ENCODE measurements at places on chromosomes 5 and 9. TPM values are rescaled to one million over a fixed set of nuclear protein-coding genes. Genes with fewer than 3 reads are reported as not detected.

DNA sequence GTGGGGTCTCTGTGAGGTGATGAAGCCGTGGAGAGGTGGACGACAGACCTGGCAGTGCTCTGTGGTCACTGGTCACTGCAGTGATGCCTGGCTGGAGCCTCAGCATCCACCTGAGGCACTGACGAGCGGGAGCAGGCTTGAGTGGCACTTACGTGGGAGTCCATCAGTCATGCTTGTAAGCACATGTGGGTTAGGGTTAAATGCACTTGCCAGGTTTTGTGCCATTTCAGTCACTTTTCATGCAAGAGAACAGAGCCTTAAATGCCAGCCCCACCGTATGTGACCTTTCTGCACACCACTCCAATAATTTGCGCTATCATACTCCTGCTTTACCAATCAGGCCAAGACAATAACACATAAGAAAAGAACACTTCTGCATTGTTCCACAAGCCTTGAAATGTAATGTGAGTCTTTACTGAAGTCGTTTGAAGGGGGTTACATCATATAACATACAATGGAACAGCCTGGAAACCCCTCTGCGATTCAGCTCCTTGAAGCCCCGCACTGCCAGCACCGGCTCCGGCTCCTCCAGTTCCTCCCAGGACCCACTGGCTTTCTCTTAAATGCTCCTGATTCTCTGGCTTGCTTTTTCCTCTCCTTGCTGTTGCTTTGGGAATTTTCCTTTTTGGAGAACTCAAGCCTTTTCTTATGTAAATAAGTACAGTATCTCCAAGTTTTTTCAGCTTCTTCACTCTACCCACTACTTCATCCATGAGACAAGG, 59.4 kb upstream of the CTXN3 start:
- no peak overlapping the region for H3K27ac ChIP-seq
- H3K4me3 ChIP-seq = no peak overlapping the region
- H3K27me3 ChIP-seq = no peaks in the 10 kb centered on the region
- DNase-seq = no peak
- no peaks in the 10 kb centered on the region for H3K4me1 ChIP-seq
- H3K36me3 ChIP-seq = no peaks in the 10 kb centered on the region

DNA sequence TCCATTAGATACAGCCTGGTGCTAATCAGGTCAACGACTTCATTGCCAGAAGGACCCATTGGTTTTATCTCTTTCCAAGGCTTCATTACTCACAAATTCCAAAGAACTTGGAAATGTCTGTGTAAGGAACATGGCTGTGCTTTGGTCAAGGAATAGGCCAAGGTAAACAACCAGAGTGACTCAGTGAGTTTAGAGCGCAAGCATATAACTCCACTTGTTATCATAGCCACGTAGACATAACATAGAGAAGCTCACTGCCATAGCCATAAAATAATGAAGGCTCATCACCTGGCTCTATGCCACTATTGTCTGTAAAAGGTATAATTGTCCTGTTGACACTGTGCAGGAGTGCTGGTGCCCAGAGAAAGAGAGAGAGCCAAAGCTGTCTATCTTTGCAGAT, 139.3 kb upstream of the PLCXD3 start:
- H3K27me3 ChIP-seq = no peaks in the 10 kb centered on the region
- H3K27ac ChIP-seq = no peak overlapping the region
- H3K4me3 ChIP-seq = no peak overlapping the region

DNA sequence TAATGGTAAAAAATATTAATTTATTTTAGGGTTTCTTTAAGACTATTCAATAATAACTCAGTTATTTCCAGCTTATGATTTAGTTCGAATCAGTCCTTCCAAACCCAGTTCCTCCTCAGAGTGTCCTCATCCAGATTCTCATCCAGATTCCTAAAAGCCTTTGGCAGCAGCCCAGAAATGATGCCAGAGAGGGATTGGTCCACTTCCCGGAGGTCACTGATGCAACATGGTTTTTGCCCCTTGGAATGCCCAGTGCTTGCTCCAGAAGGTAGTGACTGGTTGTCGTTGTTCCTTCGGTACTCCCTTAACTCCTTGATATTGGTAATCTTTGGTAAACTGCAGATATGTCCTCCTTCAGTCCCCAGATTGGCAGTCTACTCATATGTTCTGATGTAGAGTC, 493.1 kb upstream of the DMAC1 start:
- H3K27ac ChIP-seq = no peak overlapping the region
- no peaks in the 10 kb centered on the region for H3K4me1 ChIP-seq
- no peaks in the 10 kb centered on the region for H3K36me3 ChIP-seq
- no peak for DNase-seq

DNA sequence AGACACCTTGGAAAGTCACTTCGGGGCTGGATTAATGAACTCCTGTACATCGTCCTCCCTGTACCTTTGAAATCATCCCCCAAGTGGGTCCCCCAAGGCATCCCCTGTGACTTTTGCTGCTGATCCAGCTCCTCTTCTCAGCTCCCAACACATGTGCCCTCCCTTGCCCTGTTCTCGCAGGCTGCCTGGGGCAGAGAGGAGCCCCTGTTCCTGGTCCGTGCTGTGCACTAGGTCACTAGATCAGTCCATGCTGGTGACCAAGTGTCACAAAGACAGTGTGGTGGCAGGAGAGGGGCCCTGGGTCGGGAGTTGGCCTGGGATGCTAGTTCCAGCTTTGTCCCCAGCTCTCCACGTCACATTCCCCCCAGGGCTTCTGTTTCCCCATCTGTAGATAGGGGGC, 79.3 kb upstream of the BARHL1 start:
- peaks cover 8% of the 10 kb centered on the region for H3K4me1 ChIP-seq
- H3K27ac ChIP-seq = no peak overlapping the region
- DNase-seq = no peak
- no peaks in the 10 kb centered on the region for H3K36me3 ChIP-seq

DNA sequence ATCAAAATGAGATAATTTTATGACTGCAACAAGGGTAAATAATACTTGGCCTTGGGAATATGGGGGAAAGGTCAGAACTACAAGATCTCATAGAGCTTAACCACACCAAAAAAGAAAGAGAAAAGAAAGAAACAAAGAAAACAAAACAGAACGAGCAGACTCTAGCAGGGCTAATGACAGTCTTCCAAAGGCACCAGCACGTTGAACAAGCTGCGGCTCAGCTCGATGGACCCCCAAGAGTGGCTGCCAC, 689 bp downstream of the AK3 start:
- no peak for DNase-seq
- peak overlapping the region; percentile 88 for H3K27ac ChIP-seq
- no peaks in the 10 kb centered on the region for H3K36me3 ChIP-seq
- no peaks in the 10 kb centered on the region for H3K27me3 ChIP-seq

GRCh38 chr5:59923465-59923864, 29.9 kb upstream of the PDE4D start:
- no peak overlapping the region for H3K27ac ChIP-seq
- H3K4me1 ChIP-seq = no peaks in the 10 kb centered on the region
- no peaks in the 10 kb centered on the region for H3K27me3 ChIP-seq
- H3K36me3 ChIP-seq = no peaks in the 10 kb centered on the region
- DNase-seq = no peak
- no peak overlapping the region for H3K4me3 ChIP-seq

GRCh38 chr5:135514116-135514515, 21.6 kb downstream of the NEUROG1 start:
- H3K4me3 ChIP-seq = no peak overlapping the region
- no peak for DNase-seq
- H3K27me3 ChIP-seq = peaks cover 19% of the 10 kb centered on the region
- no peak overlapping the region for H3K27ac ChIP-seq
- no peaks in the 10 kb centered on the region for H3K4me1 ChIP-seq
- no peaks in the 10 kb centered on the region for H3K36me3 ChIP-seq

The CORO2A gene
- 20.0 TPM for total RNA-seq
